Right hindlimb (tissue), 1 donor: ENCODE measurements at places on chromosomes 13 and 19.

DNA sequence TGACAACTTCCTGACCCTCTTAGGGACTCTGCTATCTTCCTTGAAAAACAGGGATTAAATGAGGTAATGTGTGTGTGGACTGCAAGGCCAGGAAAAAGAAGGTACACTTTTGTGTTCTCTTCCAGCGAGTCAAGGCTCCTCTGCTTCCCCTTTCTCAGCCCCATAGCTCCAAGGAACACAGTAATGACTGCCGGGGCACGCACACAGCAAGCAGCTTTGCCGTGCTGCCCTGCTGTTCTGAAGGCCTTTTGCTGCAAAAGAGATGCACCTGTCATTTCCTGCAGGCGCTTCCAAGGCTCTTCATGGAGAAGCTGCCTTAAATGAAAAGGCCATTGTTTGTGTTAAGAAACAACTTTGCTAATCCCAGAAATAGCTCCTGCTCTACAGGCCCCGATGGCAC lies 84.6 kb downstream of the CYSLTR2 start:
- peak; percentile 32 for DNase-seq

GRCh38 chr13:44969551-44970484 lies 19.5 kb downstream of the NUFIP1 start:
- no peak for DNase-seq

- DNase-seq = no peak
Observed at GRCh38 chr19:33268162-33268991, 34.0 kb downstream of the CEBPA start.

DNA sequence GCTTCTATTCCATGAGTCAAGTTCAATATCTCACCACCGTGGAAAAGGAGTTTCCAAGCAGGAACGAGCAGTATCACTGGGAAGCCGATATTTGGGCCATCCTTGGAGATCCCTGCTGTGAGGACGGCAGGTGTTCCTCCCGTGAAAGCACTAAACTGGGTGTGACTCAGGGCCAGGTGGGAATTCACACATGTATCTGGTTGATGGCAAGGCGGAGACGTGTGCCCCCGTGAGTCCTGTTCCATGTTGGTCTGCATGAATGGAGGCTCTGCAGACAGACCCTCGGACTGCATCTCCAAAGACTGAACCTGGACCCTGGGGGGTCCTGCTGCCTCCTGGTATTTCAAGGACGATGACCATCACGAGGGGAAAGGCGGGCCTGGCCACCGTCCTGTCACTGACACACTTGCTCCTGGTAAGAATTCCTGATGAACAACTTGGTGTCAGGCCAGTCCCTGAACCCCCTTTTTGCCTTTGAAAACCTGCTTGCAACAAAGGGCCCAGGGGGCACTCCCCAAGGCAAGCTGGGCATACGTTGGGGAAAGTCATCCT lies 22.8 kb upstream of the GAS6 start:
- DNase-seq = no peak

DNA sequence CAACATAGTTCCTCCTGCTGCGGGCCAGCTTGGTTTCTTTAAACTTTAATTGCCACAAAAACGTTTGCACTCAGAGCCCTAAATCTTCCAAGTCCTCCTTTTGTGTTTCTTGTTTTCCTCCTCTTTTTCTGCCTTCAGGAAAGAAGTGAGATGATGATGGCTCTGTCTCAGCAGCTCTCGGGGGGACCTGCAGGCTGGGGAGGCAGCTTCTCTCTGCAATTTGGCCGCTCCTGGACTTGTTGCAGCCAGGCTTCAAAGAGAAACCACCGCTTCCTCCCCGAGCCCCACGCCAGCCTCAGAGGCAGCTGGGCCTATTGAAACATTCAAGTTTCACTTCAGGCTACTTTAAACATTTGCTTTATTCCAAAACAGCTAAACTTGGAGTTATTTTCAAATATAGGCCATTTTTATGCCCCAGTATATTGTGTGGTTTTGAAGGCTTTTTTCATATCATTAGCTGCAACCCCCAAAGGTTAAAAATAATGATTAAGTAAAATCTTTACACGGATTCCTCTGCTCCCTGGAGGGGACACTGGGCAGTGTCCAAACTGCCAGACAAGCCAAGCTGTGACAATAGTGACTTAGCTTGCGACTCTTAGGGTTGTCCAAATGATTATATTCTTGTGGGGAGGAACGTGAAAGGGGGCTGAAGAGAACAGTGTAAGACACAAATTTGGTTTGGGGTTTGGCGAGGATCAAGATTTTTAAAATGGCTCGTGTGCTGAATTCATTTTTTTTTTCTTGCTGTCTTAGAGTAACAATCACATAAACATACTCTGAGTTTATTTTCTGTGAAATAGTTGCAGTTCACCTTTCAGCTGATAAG lies 330.8 kb downstream of the DLEU7 start:
- DNase-seq = peak; percentile 86

DNA sequence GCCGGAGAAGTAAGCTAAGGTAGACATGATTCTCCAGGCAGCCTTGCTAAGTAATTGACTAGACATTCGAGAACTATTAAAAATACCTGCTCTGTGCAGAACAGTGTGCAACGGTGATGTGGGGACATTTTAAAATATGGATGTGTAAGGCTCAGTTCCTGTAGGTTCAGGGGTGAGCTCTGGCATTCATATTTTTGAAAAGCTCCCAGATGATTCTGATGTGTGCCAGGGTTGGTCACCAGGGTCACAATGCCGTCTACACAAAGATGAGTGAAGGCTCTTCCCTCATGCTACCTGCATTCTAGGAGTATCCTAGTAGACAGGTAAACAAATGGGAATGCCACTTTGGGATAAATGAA lies 702 bp upstream of the EPSTI1 start:
- no peak for DNase-seq

- peak; percentile 49 for DNase-seq
Observed at GRCh38 chr13:32850316-32851052, 165.7 kb upstream of the KL start.

GRCh38 chr13:40026741-40027140 lies 371.3 kb downstream of the COG6 start:
- no peak for DNase-seq

DNA sequence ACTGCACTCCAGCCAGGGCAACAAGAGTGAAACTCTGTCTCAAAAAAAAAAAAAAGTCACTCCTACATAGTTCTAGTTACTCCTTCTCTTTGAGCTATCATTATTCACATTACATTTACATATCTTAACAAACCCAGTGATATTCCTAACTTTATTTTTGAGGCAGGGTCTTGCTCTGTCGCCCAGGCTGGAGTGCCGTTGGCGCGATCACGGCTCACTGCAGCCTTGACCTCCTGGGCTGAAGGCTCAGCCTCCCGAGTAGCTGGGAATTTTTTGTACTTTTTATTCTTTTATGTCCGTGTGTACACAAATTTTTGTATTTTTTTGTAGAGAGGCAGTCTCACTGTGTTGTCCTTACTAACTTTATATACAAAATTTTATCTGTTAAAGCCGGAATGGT lies 587 bp upstream of the RPS15 start:
- DNase-seq = no peak

- peak; percentile 85 for DNase-seq
Observed at GRCh38 chr19:8609279-8610040, 1.1 kb downstream of the ADAMTS10 start.

GRCh38 chr19:2604747-2605329 lies 97.7 kb downstream of the GNG7 start:
- no peak for DNase-seq

DNA sequence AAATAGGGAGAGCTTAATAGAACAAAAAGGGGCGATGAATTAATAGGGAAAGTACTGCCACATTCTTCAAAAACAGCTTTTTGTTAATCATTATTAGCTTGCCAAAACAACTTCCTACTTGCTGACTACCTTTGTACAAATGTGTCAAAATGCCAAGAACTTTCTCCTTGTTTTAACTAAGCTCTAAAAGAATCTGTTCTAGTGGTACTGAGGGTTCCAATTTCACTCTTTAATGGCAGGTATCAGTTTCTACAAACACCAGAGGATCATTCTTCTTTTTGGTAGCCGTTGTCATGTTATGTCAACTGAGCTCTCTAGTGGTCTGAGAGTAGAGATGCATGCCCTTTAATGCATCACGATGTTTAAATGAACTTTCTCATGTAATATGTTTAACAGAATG lies 29.4 kb upstream of the FBXL3 start:
- no peak for DNase-seq
